ENCODE measurements at places on chromosomes 7 and 10.

DNA sequence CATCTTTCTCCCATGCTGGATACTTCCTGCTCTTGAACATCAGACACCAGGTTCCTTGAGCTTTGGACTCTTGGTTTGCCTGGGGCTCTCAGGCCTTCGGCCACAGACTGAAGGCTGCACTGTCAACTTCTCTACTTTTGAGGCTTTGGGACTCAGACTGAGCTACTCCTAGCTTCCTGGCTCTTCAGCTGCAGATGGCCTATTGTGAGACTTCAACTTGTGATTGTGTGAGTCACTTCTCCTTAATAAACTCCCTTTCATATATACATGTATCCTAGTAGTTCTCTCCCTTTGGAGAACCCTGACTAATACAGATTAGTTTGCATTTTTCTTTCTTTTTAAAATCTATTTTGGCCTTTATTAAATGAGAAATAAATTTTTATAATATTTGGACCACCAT, 276.2 kb upstream of the SEMA3C start:
- ATAC-seq: no peak

- no peak for ATAC-seq
These were observed 5.0 kb downstream of the PDZD8 start for GRCh38 chr10:117370205-117370604.

GRCh38 chr10:550665-551372, 138.6 kb downstream of the DIP2C start:
- ATAC-seq: no peak

GRCh38 chr10:97040706-97041105, 145.1 kb downstream of the SLIT1 start:
- no peak for ATAC-seq

GRCh38 chr7:126361183-126361582, 891.6 kb downstream of the GRM8 start:
- ATAC-seq: no peak

- ATAC-seq: peak; percentile 14
These were observed 821.3 kb downstream of the LRMDA start for GRCh38 chr10:76252733-76253132.

- no peak for ATAC-seq
These were observed 111.0 kb downstream of the LRRTM3 start for GRCh38 chr10:67036808-67037207.

DNA sequence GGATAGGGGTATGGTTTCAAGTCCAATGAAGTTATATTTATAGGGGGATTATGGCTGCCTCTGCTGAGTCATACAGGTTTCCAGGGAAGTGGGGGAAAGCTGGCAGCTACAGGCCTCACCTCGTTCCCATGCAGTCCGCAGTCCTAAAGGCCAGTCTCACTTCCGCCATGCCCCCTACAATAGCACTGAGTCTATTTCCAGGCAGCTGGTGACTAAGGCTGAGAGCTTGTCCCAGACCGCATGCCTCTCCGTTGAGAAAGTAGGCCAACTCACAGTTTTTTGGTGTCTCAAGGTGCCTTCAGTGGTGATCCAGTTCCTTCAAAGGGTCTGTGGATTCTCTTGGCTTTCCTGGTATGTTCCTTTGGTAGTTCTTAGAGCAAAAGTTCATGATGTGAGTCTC, 203.9 kb upstream of the GLI3 start:
- ATAC-seq: no peak

- ATAC-seq: no peak
These were observed 4.6 kb downstream of the GRID2IP start for GRCh38 chr7:6546498-6547251.

- ATAC-seq: no peak
These were observed 14.0 kb upstream of the CNPY1 start for GRCh38 chr7:155560196-155560885.

- peak; percentile 75 for ATAC-seq
These were observed 245.2 kb upstream of the PLXDC2 start for GRCh38 chr10:19570991-19571390.

DNA sequence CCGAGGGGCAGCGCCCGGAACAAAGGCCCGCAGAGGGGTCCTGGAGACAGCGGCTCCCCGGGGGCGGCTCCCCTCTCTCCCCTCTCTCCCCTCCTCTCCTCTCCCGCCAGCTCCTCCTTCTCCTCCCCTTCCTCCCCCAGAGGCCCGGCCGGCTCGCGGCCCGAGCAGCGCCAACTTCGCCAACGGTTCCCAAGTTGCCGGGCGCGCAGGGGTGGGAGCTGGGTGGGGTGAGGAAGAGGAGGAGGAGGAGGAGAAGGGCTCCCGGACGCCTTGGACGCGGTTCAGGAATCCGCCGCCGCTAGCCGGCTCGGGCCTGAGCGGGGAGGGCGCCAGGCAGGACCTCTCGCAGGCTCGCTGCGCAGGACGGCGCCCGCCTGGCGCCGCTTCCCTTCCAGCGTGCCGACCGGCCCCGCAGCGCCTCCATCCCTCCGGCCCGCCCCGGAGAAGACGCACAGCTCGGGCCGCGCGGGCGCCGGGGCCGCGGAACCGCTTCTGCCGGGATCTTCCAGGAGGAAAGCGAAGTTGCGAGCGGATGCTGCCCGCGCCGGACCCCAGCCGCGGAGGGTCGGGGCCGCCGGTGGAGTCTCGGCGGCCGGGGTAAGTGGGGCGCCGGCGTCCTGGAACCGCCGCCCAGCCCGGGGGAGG, at the start of gene CHST3:
CHST3 (plus strand) TSS at position 298 of the 645 bp plus-strand sequence. CDS start 41,448 bp downstream, outside the sequence.
- peak; percentile 79 for ATAC-seq

DNA sequence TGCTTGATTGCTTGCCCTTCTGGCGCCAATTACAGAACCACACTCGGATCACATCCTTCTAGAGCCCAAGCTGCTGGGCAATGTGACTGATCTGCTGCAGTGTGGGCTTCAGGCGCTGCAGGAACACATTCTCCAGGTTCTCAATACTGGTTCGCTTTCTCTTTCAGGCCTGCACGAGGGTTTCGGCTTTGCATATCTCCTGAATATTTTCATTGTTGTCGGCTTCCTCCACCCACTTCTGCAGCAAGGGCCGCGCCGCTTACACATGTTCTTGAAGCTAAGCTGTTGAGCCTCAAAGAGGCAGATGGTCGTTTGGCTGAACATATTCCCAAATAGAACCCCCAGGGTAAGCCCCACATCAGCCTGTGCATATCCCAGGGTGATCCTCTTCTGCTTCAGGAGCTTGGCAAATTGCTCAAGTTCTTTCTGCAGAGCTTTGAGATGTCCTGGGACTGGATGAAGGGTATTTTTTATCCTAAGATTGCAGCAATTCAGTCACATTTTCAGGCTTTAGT, 64.6 kb downstream of the HERC4 start:
- no peak for ATAC-seq

DNA sequence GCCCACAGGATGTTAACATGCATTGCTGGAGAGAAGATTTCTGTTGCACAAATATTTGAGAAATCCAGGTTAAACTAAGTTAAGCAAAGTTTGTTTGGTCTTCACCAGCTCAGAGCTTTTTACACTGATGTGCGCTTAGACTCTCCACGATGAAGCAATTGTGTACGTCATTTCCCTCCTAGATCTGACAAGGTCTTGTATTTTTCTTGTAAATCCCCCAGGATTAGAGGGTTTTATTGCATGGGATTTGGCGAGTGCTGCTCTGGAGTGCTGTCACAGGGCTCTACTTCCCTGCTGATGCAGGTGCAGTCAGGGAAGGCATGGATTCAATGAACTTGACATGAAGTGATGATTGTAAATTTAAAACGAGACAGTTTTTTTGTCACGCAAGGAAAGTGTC, 173.3 kb downstream of the PDE1C start:
- no peak for ATAC-seq

DNA sequence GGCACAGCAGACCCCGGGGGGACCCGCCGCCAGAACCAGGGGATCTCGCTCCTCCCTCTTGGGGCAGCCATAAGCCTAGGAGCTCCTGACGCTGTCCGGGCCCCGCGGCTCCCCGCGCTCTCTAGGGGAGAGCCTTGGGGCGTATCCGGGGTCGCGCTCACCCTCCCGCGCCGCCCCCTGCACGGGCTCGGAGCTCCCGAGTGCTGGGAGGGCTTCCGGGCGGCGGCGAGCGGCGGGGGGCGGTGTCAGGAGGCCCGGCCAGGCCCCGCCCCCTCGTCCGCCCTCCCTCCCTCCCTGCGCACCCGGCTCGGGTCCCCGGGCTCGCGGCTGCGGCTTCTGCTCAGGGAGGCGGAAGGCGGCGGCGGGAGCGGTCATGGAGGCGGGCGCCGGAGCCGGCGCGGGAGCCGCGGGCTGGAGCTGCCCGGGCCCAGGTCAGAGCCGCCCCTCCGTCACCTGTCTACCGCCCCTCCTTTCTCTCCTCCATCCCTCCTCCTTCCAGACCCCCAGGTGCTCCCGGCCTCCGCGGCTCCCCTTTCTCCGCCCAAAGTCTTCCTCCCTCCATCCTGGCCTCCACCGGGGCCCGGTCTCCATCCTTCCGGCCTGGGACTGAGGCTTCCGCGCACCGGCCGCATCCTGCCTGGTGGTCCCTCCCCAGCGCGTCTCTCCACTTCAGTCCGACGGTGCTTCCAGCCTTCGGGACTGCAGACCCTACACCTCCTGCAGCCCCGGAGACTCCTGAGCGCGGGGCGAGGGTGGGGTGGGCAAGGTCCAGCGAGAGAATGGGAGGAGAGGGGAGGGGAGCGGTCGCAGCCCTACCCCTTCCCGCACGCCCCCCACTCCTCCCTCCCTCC, at the start of gene CCDC136:
CCDC136 (plus strand) TSS at position 848 of the 851 bp plus-strand sequence. CDS start 444 bp downstream, outside the sequence.
- peak; percentile 92 for ATAC-seq

GRCh38 chr10:28256776-28257175, 46.1 kb downstream of the MPP7 start:
- no peak for ATAC-seq

DNA sequence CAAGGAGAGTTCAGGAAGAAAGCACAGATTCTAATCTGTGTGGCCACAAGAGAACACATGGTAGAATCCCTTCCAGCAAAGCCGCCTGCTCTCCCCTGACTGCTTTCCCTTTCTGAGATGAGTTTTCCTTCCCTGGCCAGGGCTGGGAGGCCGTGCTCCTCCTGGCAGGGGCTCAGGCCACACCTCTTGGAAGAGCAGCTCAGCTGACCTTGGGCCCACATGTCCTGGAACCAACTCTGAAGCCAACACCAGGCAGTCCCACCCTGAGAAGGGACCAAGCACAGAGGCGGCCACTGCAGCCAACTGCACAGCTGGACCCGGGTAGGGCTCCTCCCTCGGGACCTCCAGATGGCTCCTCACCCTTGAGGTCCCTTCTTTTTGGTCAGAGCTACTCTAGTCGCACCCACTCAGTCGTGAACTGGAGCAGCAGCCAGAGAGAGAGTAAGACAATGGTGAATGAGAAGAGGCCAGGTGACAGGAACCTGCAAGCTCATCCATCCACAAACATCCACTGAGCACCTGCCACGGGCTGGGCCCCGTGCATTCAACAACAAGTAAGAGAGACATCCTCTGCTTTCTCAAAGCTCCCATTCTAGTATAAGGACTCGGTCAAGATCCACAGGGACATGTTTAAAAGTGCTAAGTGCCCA, 40.3 kb downstream of the FAM53B start:
- ATAC-seq: peak; percentile 76

DNA sequence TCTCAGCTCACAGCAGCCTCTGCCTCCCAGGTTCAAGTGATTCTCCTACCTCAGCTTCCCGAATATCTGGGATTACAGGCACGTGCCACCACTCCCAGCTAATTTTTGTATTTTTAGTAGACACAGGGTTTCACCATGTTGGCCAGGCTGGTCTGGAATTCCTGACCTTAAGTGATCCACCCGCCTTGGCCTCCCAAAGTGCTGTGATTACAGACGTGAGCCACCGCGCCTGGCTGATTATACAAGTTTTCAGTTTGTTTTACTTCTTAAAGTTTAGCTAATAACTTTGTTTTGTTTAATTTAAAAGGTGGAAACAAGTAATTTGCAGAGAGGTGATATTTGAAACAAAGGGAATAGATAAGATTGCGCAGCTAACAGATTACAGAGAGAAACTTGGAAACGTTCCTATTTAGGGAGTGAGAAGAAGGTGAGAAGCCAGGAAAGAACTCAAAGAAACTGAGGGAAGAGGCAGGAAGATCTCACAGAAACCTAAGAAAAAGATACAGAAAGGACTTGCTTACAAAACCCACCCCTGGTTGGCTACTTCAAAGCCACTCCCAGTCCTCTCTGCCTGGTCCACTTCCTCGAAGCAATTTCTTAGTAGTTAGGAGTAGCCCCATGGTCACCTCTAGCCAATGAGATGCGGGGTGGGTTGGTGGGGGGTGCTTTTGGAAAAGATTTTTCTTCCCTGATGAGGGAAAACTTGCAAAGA, 15.0 kb upstream of the PDLIM1 start:
- ATAC-seq: no peak

- ATAC-seq: no peak
These were observed 9.3 kb downstream of the TCAF1 start for GRCh38 chr7:143892527-143893300.

- ATAC-seq: no peak
These were observed 13.4 kb upstream of the RASSF4 start for GRCh38 chr10:44946205-44946604.

GRCh38 chr10:18271491-18271890, 131.3 kb downstream of the CACNB2 start:
- ATAC-seq: no peak

- no peak for ATAC-seq
These were observed 43.4 kb upstream of the PTER start for GRCh38 chr10:16393271-16393858.

GRCh38 chr7:141986923-141987322, 8.8 kb upstream of the MGAM start:
- ATAC-seq: no peak

DNA sequence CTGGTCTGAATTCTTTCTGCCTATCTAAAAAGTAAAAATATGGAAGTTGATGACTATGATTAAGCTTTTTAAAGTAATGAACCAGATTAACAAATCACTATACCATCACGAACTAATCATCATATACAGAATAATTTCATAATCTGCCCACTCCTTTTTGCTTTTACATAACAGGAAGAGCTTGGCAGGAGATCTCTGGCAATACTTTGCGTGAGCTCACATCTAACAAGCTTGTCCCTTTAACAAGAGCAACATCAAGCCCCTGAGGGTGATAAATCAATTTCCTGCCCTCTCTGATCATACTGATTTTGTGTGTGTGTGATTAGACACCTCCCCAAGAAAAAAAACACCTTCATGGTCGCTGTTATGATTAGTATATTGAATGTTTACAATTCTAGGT, 143.5 kb upstream of the ASAH2 start:
- no peak for ATAC-seq

- no peak for ATAC-seq
These were observed 240.0 kb downstream of the SDHAF3 start for GRCh38 chr7:97357459-97357858.

DNA sequence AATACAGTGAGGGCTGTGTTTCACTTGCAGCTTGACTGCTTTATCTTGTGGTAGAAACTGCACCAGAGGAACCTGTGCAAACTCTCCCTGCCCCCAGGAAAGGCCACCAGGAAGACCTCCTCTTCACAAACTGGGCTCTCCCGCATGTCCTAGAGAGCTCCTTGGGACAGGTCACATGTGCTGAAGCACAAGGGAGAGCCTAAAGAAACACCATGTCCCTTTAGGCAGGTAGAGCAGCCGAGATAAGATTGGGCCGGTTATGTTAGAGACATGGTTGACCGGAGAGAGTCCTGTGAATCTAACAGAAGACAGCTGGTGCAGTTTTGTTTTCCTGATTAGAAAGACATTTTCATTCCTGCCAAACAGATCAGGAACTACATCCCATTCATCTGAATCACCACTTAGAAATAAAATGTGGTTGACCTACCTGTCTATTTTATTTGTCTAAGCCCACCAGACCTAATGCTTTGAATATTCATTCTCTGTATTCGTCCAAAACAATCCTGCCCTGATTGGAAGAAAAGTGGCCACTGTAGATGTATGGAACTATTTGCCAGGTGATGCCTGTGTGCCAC, 224.1 kb downstream of the GLI3 start:
- ATAC-seq: no peak

Data from gastroesophageal sphincter (tissue), 4 donors.